Gastroesophageal sphincter (tissue), 4 donors: ENCODE measurements at places on chromosomes 12 and 14.

GRCh38 chr12:105977652-105978051, 161.1 kb downstream of the NUAK1 start:
- no peak for ATAC-seq

DNA sequence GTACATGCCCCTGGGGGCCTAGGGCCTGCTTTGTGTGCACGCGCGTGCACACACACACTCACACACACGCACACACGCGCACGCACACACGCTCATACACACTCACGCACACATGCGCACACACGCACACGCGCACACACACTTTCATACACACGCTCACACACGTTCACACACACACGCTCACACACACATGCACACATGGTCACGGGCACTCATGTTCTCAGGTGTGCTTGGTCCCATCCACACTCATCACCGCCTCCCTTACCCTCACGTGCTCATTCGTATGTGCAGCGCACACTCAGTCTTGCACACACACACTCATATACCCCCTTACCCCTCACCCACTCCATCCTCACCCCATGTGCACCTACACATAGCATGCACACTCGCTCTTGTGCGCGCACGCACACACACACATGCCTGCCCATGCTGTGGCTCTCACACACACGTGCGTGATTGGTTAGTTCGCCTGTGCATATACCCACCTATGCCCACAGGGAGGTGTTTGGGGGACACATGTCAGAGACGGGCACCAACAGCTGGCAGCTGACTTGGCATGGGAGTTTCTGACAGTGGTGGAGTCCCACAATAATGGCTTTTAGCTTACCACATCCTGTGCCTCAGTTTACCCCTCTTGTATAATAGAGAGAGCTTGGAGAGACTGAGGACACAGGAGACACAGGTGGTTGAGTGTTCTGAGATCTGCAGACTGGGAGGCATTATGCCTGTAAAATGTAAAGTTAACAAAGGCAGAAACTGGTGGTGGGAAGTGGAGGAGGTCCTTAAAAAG, 28.7 kb downstream of the TSPAN9 start:
- ATAC-seq: no peak

DNA sequence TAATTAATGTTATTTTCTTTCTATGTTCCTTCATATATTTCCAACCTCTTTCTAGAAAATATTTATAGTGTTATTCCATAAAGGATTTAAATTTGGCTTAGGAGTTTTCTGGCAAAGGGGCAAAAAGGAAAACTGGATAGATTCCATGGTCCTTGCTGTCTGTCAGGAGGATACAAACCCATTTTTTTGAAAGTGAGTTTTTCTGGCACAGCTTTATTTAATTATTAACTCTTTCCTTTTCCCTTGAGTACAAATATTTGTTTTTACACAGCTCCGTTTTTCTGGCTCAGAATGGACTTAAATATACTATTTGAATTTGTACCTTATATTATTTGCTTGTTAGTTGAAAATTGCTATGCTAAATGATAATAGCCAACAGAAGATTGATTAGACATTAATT, 56.3 kb downstream of the MNAT1 start:
- no peak for ATAC-seq

DNA sequence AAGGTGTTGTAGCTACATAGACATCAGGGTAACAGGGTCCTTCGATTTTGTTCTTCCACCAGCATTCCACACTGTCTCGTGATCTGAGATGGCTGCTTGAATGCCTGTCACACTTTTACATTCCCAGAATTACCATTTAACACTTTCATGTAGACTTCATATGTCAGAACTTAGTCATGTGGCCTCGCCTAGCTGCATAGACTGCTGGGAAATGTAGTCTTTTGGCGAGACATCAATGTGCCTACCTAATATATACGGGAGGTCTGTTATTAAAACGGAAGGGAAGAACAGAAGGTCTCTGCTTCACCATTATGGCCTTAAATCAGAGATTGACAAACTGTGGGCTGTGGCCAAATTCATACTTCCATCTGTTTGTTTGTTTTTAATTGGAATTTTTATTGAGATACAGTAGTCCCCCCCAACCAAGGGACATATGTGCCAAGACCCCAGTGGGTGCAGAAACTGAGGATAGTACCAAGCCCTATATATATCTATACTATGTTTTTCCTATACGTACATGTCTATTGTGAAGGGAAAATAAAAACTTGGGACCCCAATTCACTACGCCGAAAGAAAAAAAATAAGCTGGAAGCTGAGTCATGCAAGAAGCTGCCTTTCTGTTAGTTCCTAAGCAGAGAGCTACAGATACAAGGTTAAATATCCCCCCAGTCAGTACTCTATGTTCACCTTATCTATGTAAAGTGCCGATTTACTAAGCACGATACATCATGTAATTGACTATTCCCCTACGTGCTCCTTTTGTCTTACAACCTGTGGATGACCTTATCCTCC, 11.3 kb upstream of the HRK start:
- ATAC-seq: no peak

GRCh38 chr12:58966939-58967338, 46.6 kb upstream of the LRIG3 start:
- ATAC-seq: no peak

GRCh38 chr12:12784911-12785814, at the start of gene APOLD1:
APOLD1 (plus strand) TSS chr12:12785659; CDS start chr12:12785692, 33 bp downstream.
- peak; percentile 53 for ATAC-seq

DNA sequence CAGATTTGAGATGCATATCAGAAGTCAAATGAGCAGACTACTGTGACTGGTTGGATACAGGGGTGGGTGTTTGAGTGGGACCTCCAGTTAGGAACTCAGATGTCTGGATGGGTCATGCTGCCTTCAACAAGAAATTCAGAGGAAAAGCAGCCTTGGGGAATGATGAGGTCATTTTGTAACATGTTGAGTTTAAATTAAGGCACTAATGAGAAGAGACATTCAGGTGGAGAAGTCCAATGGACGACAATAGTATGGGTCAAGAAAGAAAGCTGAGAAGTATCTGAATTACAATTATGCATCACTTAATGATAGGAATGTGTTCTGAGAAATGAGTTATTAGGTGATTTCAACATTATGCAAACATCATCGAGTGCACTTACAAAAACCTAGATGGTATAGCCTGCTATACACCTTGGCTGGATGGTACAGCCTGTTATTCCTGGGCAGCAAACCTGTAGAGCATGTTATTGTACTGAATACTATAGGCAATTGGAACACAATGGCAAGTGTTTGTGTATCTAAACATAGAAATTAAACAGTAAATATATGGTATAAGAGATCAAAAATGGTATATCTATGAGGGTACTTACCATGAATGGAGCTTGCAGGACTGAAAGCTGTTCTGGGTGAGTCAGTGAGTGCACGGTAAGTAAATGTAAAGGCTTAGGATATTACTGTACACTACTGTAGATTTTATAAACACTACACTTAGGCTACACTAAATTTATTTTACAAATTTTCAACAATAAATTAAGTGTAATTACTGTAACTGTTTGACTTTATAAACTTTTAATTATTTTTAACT, 414.7 kb downstream of the RAD51B start:
- no peak for ATAC-seq
